ENCODE measurements at places on chromosomes 2 and 18.

DNA sequence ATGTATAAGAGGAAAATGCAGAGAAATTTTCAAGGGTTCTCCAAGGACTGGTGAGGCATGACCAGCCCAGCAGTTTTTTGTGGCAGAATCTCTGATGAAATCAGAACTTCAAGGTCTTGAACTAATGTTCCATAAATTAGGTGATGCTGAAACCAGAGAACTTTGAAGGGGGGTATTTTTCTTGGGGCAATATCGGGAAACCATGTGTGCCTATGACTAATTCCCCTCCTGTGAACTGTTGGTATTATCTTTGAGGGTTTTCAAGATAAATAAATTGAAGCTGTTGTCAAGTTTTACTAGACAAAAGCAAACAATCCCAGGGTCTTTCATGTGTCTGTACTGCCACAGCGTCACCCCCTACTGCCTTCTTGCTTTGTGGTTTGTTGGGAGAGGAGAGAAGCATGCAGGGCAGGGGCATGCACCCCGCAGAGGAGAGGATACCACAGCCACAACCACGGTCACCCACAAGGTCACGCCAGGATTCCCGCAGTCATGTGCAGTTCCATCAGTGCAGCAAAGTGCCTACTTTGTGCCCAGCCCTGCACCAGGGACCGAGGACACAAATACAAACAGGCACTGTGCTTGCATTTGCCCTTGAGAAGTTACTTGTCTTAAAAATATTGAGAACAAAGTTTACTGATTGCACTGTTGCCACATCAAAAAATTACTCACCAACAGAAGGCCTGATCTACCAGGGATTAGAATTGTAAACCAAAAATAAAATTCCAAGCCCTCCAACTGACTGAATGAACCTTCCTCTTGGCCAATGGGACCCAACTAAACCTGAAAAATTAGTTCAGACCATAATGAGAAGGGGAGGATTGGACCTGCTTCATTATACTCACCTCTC, 413.3 kb upstream of the TRIB2 start:
- no peak for DNase-seq

GRCh38 chr18:24611075-24611474, 150.6 kb downstream of the HRH4 start:
- DNase-seq, result no peak

GRCh38 chr2:189676471-189676870, 2.0 kb downstream of the ANKAR start:
- DNase-seq, result no peak

DNA sequence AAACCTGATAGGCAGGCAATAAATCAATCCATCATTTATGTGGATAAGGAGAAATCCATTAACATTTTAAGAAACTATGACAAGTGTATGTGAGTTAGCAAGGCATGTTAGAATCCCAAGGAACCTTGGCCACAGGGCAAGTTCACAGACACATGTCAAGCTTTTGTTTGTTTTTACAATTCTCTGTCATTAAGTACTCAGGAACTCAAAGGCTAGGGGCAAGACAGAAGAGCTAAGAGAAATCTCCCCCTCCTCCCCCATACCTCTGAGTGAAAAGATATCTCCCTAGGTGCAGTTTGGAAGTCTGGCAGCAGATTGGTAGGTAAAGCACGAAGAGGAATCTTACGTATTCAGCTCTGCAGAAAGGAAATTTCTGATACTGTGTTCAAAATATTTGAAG, 348.1 kb downstream of the IRS1 start:
- no peak for DNase-seq

DNA sequence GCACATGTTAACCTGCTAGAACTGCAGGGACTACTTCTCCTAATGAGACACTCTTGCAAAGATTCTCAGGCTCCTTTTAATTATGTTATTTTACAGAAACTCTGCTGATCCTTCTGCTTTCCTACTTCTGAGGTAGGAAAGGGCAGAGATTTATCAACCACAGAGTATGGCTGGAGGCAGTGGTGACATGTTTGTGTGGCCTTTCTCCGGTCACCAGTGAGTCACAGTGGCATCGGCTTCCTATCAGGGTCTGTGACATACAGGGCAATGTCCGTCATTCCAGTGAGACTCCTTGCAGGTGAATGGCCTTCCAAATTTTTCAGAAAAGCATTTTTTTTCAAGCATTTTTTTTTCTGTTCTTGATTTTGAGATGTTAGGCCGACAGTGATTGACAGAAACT, 180.7 kb upstream of the LYPD1 start:
- DNase-seq, result no peak

- no peak for DNase-seq
Measured at GRCh38 chr2:217297096-217297495, 437.2 kb upstream of the TNP1 start.

DNA sequence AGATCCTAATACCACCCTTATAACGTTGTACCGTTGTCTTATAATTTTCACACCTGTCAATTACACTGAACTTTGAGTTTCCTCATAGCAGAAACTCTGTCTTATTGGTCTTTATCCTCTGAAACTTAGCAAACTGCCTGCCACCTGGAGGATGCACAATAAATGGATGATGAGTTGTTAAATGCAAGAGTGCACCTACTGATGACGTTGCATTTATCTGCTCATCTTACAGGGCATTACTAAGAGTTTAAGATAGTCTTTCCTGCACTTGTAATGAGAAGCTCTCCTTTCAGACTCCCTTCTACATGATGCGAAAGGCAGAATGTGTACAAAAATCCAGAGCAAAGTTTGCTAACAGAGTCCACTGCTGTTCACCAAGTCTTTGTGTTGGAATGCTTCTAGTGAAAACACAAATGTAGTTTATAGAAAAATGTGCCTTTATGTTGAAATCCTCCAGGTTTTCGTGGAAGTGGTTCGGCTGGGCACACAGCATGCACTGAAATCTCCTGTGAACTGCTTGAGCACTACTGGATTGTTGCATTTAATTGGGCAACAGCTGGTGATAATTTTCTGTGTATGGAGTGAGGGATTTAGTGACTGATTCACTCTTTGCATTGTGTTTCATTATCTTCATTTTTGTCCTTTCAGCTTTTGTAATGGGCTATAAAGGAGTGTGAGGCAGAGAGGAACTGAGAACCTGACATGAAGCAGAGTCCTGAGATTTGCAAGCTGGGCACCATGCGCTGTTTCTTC, 665.8 kb upstream of the ID2 start:
- no peak for DNase-seq

DNA sequence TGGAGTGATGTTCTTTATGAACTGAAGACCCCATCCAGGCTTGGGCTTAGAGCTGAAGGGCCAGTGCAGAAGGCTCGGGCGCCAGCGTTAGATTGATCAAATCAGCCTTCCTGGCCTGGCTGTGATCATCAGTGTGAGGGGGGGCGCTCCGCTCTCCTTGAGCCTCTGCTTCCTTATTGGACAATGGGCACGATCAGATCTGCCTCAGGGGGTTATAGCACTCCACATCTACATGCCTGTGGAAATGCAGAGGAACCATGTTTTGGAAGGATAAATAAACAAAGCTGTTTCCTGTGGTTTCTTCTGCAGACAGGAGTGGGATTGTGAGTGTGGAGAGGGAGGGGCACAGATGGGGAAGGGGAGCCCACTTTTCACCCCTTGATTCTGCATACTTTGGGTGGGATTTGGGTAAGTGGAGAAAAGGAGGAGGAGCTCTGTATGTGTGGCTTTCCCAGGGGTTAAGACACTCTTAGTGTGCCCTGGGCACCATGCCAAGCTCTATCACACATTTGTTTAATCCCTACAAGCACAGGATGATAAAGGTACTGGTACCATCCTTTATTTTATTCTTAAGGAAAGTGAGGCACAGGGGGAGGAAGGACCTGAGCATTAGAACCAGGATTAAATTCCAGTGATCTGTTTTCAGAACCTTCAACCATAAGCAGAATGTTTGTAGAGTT, 150.5 kb downstream of the EN1 start:
- DNase-seq, result no peak

GRCh38 chr2:106127282-106127771, 66.8 kb downstream of the UXS1 start:
- no peak for DNase-seq

- DNase-seq, result no peak
Measured at GRCh38 chr2:55807900-55808299, 114.3 kb upstream of the PNPT1 start.

GRCh38 chr2:79511320-79511951, 1.4 kb upstream of the CTNNA2 start:
- DNase-seq, result no peak

GRCh38 chr18:8830067-8831060, 125.0 kb downstream of the MTCL1 start:
- no peak for DNase-seq

- no peak for DNase-seq
Measured at GRCh38 chr2:2646433-2647051, 315.5 kb upstream of the MYT1L start.

DNA sequence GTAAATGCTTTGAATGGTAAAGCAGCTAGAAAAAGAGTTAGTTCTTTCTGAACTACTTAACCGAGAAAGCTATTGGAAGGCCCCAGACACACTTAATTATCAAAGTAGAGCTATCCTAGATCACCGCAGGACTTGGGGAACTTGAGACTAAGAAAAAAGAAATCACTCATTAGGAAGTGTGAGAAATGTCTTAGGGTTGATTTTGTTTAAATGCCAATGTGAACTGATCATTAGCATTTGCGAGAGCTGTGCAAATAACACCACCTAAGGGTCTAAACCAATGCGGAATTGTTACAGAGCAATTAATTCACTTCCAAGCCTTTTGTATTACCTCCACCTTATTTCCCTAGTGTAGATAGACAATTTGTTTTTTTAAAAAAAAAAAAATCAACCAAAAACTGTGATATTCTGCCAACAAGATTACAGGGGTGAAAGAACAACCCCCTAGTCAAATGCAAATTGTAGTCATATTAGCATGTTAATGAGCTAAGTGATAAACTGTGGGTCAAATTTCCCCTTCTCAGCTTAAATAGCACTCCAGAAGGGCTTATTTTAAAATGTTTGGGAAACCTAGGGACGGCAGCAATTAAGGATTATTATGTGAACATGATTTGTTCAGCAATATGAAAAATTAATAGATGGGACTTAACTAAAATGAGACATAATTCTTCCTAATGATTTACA, 246.2 kb upstream of the STON1 start:
- no peak for DNase-seq

GRCh38 chr2:126449677-126450076, 206.3 kb upstream of the GYPC start:
- DNase-seq, result no peak

- DNase-seq, result no peak
Measured at GRCh38 chr2:8122520-8122919, 559.3 kb upstream of the ID2 start.

DNA sequence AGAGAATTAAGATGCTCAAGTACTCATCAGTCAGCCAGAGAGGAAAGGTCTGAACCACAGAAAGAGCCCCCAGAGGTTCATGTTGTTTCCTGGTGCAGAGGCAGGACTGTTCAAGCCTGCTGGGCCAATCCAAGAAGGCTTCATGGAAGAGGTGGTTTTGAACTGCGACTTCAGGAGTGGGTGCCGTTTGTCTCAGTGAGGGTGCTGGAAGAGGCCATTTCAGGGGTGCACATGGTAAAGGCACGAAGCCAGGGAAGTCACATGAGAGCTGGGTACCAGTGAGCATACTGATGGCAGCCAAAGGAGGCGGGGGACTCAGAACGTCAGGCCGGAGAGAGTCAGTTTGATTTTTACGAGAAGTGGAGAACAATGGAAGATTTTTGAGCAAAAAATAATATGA, 55.5 kb downstream of the EMILIN2 start:
- no peak for DNase-seq

DNA sequence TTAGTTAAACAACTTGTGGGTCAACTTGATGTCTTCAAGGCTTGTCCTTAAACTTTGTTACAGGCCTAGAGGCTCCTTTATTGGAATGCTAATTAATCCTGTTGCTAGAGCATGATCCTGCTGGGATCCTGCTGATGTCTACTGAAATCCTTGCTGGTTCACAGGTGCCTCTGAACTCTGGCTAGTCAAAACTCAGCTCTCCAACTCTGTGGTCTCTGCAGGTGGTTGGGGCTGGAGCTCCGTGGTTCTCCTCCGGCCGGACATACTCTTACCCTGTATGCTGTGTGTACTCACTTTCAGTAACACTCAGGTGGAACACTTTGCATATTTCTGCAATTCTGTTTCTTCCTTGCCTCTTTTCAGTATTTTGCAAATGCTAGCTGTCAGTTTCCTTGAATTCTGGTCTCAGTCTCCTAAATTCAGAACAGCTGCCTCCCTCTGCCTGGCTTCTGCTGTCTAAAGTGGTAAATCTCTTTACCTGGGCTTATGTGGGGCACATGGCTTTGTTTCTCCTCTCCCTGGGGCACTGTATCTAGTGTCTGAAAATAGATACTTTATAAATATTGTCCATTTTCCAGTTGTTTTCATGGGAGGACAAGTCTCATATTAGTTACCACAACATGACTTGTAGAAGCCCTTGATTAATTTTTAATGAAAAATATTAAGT, 113.0 kb downstream of the ATP9B start:
- no peak for DNase-seq

GRCh38 chr2:150542692-150543091, 55.2 kb upstream of the RND3 start:
- DNase-seq, result no peak

- DNase-seq, result no peak
Measured at GRCh38 chr2:2872713-2873449, 504.7 kb downstream of the EIPR1 start.

DNA sequence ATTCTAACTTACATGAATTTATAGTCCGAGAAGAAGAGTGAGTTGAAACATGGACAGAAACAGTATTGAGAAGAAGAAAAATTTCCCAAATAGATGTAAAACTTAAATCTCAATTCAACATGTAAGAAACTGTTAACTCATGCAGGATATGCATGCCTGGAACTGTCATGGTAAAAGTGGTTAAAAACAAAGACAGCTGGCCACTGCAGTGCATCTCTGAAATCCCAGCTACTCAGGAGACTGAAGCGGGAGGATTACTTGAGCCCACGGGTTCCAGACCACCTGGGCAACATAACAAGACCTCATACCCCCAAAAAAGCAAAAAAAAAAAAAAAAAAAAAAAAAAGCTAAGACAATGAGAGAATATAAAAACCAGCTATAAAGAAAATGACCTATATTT, 93.0 kb upstream of the TTC27 start:
- DNase-seq, result no peak

GRCh38 chr2:26457251-26457666, 20.7 kb downstream of the OTOF start:
- no peak for DNase-seq

- no peak for DNase-seq
Measured at GRCh38 chr2:65686928-65687521, 254.6 kb upstream of the SPRED2 start.

DNA sequence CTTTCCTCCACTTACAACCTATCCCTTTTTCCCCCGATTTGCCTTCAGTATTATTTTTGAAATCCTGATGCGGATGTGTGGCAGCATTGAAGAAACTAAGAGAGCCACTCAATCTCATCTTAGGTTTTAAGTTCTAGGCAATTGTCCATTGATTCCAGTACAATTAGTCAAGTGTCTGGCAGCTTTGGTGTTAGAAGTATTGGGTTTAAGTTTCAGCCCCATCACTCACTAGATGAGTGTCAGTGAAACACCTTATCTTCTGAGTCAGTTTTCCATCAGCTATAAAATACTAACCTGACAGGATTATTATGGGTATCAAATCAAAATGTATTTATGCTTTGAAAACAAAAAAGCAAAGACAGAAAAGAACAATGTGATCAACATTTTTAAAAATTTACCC, 16.8 kb upstream of the CUL3 start:
- DNase-seq, result no peak

Measured in activated naive CD4-positive, alpha-beta T cell (primary cell).